Caco-2 (cell line): ENCODE measurements at places on chromosomes 1 and 21. TPM values are rescaled to one million over a fixed set of nuclear protein-coding genes. Genes with fewer than 3 reads are reported as not detected.

GRCh38 chr1:6497215-6497866 is 5.9 kb upstream of the PLEKHG5 start:
- peak; percentile 56 for DNase-seq

Gene RPE65
- total RNA-seq, result not detected in 2 replicates

Gene MIXL1
- not detected in 2 replicates for total RNA-seq

DNA sequence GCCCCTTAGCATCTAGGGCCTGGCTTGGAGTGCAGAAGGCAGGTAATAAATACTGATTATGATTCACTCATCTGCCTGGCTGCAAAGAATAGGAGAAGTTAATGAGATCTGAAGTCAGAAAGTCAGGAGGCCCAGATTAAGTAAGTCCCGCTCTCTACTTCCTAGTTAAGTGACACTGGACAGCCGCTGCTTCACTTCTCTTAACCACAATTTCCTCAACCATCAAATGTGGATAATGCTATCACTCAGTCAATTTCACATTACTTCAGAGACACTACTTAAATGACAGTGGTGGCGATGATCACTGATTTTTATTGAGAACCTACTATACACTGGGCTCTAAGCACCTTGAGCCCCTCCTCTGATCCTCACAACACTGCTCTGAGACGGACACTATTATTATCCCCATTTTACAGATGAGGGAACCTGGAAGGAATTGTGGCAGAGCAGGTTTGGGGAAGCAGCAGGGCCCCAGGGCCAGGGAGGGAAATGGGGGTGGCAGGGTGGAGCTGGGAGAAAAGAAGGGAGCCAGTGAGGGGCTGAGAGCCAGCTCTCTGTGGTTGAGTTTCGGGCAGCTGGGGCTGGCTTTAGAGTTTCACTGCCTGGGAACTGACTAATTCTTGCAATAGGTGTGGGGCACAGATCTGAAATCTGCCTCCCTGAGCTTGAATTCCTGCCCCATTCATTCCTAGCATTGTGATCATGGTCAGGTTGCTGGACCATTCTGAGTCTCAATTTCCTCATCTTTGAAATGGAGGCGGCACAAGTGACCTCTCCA is 2.4 kb upstream of the E2F2 start:
- no peak for DNase-seq

Gene KAZN
- total RNA-seq, result 2.4 and 2.5 TPM in 2 replicates

DNA sequence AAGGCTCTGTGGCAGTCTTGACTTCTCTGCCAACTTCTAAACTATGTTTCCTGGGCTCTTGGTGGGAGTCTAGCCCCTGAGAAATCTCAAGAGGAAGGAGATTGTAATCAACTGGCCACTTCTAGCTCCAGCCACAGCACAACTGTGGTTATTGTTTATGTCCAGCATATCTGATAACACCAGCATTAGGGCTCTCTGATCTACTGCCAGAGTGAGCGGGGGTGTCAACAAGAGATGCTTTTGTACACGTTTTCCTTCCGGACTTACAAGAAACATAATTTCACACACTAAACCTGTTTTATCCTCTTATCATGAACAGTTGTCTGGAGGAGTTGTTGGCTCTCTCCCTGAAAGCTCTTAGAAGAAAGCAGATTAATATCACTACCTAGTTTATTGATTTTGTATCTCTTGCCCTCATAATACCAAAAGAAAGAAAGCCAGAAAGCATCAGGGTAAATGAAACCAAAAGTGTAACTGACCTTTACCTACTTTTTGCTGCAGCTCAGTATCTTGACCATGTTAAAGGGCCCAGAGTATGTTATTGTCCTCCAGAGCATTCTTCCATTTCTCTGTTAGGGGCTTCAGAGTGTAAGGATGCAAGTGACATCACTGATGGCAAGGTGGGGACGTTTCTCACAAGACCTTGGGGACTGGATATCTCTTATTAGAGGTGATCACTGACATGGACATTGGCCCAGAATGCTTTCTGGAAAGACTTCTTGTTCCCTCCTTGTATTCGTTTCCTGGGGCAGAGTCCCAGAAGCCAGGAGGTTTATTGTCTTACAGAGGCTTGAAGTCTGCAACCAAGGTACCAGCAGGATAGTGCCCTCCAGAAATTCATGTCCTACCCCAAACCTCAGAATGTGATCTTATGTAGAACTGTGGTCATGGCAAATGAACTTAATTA is 9.6 kb upstream of the SH2D1B start:
- no peak for DNase-seq

Gene TFF1
- total RNA-seq, result 9.8 and 26.3 TPM in 2 replicates

Gene OR6K3
- total RNA-seq, result not detected in 2 replicates

- DNase-seq, result no peak
Observed at GRCh38 chr1:194155962-194156361, 969.5 kb upstream of the B3GALT2 start.

Gene KCNQ4
- total RNA-seq, result 1.4 and 1.6 TPM in 2 replicates

Gene OVAAL
- total RNA-seq, result not detected in 2 replicates

Gene ELAPOR1
- 0.75 and 1.6 TPM in 2 replicates for total RNA-seq

Gene FCGR2B
- not detected in 2 replicates for total RNA-seq

GRCh38 chr21:36247316-36248010 is 72.5 kb upstream of the MORC3 start:
- no peak for DNase-seq

DNA sequence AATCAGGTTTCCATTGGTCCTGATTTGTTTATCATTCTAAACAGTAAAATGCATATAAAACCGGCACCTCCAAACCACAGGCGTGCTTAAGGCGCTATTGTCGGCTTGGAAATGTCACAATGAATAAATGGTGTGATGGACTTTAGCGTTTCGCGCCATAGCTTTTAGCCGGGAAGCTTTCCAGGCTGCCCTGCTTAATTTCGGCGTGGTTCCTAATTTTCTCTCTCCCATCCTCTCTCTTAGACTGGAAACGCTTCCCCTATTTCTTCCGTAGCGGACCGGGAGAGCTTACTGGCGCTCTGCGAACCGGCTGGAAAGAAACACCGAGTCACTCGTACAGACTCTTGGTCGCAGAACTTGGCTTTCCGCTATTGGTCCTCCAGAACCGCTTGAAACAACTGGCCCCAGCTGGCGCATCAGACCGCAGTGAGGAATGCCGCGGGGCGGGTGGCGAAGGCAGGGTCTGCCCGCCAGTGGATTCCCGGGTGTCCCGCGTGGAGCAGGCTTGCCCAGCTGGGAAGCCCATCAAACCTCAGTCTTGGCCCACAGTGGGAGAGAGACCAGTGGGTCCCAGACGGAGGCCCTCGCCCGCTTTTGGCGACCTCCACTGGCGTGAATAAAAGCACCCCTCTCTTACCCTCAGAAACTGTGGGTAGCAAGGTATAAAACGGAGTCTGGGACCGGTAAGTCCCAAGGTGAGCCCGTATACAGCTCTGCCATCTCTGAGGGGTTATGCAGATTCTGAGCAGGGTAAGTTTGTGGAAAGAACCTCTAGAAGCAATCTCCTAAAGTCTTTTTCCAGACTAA is 4.0 kb upstream of the LHX8 start:
- DNase-seq, result no peak

DNA sequence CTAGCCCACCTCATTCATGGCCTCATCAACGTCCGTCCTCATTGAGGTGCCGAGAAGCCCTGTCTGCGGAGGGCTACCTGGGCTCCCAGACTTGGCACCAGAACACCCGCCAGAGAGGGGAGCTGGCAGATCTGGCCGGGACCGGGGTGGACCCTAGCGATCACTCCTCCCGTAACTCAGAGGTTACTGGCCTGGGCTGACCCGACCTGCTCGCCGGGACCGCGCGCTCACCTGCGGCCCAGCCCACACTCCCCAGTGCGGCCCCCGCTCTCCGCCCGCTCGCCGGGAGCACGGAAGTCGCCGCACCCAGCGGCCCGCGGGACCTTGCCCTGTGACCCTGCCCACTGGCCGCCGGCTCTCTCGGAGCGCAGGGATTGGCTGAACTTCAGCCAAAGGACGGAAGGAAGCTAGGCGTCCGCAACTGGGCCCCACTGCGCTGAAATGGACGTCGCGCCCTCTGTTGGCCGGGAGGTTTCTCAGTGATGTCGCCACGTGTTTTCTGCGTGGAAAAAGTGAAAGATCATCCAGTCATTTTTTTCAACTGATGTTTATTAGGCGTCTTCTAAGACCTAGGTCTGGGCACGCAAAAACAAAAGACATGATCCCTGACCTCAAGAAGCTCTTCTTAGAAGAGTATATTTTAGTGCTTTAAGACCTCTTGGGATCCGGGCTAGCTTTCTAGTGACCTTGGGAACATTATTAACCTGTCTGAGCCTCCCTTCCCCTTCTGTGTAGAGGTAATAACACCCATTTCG is at the start of gene SMIM12:
SMIM12 (minus strand) TSS at position 304 of the 755 bp plus-strand sequence. CDS start 3,772 bp downstream, outside the sequence.
- peak; percentile 91 for DNase-seq
